Suppressor macrophage treated with lipopolysaccharide for 1 hour (primary cell): ENCODE measurements at places on chromosomes 11 and 22.

DNA sequence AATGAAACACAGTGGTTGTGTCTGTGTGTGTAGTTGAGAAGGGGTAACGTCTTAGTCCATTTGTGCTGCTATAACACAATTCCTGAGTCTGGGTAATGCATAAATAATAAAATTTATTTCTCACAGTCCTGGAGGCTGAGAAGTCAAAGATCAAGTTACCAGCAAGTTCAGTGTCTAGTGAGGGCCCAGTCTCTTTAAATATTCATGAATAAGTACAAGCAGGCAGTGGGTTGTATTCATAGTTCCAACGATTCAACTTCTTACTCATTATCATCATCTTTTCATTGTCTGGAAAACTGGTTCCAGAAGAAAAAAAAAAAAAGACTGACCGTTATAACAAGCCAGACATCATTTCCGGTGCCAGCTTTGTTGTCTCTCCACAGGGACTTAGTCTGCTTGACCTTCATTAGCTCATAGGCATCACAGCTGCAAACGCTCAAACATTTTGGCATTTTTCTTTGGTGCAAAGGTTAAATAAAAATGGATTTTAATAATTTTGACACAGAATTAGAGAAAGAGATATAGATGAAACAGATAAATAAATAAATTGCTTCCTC, 1297.5 kb downstream of the LRRC4C start:
- DNase-seq: no peak

GRCh38 chr22:18148293-18148965, 1.5 kb upstream of the USP18 start:
- DNase-seq: peak; percentile 30

- DNase-seq: no peak
Measured at GRCh38 chr11:64078284-64078683, 42.6 kb downstream of the FLRT1 start.

- DNase-seq: no peak
Measured at GRCh38 chr22:44624689-44625420, 77.1 kb upstream of the PRR5 start.

- no peak for DNase-seq
Measured at GRCh38 chr11:95487391-95487790, 256.4 kb upstream of the SESN3 start.

DNA sequence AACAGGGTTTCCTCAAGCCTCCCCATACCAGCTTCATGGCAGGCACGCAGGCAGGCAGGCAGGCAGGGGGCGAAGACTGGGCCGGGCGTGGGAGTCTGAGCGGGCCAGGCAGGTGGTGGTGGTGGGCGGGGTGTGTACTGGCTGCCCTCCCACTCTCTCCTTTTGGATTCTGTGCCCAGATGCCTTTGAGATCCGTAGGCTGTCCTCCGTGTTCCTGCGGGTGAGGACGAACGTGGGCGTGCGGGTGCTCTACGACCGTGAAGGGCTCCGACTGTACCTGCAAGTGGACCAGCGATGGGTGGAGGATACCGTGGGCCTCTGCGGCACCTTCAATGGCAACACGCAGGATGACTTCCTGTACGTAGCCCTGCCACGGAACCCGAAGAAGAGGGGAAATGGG, 23.0 kb downstream of the OTOG start:
- DNase-seq: no peak

GRCh38 chr11:57476757-57477506, 16.6 kb downstream of the RTN4RL2 start:
- peak; percentile 63 for DNase-seq
